ENCODE measurements at places on chromosomes 7 and 10.

DNA sequence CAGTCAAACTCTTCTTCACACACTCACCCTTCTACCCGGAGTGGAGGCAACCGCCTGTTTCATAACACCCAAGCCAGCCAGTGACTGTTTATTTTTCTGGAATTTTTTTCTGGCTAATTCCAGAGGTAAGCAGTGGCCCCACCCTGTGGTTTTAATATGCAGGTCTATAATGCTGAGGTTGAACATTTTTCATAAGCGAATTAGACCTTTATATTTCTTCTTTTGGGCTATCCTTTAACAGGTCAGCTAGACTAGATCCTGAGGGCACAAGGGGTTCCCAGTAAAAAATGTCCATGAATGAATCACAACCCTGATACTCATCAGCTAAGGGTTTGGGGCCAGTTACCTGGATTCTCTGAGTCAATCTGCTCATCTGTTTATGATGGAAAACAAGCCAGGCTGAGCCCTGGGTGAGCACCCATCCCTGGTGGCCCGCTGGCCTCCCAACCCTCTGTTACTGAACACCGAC, 76.2 kb downstream of the GRB10 start:
- DNase-seq = no peak

DNA sequence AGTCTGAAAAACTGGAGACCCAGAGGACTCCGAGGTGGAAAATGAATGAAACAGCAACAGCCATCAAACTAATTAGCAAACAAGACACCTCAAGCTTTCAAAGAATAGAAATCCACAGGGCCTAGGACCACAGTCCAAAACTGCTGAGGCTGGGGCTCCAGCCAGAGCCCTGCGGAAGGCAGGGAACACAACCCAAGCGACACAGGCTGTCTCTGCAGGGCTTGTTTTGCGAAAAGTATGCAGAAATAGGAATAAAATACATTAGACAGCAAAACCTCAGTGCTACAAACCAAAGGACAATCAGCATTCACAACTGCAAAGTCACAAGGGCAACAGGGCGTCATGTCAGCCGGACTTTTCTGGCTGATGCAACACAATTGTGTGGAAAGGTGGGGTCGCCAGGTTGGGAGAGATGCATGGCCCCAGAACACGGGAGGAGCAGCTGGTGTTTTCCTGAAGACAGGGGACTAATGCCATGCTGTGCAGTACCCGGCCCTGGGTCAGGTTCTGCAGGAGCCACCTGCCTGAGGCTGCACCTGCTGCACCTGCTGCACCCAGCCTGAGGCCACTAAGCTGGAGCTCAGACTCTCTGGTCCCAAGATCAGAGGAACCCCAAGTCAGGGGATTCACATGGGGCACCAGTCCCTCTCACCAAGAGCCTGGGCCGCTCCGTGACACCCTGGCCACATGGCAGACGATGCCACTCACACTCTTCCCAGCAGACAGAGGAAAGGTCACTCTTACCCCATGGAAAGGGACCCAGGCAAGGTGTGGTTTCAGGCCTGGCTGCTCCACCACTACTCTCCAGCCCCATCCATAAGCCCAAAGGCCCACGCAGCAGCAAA, 74.2 kb downstream of the MAD1L1 start:
- DNase-seq = no peak

- DNase-seq = no peak
Measured at GRCh38 chr7:73740771-73741170, 2.2 kb upstream of the ABHD11 start.

GRCh38 chr10:9635691-9636090, 1382.0 kb upstream of the CELF2 start:
- no peak for DNase-seq

- DNase-seq = no peak
Measured at GRCh38 chr7:134959810-134960209, 26.5 kb upstream of the AGBL3 start.

Data from right cardiac atrium (tissue), 5 donors.